ENCODE measurements at places on chromosomes 7 and 10.

DNA sequence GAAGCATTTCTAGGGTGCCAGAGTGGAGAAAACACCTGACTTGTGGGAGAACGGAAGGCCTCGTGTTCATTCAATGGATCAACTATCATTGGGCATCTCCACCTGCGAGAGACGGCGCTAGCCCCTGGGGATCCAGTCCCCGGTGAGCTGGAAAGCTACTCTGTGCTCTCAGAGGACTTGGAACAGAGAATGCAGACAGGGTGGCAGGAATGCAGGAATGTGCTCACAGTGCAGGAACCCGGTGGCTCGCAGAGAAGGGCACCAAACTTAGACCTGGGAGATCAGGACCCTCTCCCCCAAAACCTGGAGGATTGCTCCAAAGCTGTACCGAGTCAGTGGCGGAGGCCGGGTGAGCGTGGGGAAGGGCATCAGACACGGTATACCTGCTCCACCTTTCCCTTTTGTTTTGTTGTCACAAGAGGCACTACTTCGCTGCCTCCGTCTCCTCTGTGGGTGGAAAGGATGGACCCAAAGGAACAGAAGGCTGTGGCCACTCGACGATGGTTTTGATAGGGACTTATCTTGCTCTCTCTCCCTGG, 569.0 kb upstream of the C7orf33 start:
- DNase-seq, result no peak

- no peak for DNase-seq
Measured at GRCh38 chr10:77168861-77169260, 468.7 kb downstream of the KCNMA1 start.

- peak; percentile 57 for DNase-seq
Measured at GRCh38 chr10:61899069-61899531, 2.4 kb upstream of the ARID5B start.

DNA sequence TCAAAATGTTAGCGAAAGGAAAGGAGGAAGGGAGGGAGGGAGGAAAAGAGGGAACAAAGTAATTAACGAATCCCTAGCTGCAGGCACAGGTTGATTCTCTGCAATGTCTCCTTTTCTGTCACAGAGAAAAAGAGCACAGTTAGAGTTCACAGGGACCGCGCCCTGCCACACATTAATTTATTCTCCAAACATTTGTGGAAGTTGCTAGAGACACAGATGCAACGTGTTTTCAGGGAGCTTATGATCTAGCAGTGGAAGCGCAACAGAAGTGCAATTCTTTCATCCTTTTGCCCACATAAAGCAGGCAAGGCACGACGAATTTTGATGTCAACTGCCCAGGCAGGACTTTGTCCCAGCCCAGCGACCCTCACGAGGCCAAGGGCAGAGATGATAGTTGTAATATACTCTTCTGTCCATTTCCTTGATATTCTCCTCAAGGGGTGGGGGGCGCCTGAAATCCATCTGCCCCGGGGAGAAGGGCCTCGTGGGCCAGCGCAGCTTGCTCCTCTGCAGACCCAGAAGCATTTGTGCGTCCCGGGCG, 101.7 kb upstream of the ZNF438 start:
- DNase-seq, result no peak

DNA sequence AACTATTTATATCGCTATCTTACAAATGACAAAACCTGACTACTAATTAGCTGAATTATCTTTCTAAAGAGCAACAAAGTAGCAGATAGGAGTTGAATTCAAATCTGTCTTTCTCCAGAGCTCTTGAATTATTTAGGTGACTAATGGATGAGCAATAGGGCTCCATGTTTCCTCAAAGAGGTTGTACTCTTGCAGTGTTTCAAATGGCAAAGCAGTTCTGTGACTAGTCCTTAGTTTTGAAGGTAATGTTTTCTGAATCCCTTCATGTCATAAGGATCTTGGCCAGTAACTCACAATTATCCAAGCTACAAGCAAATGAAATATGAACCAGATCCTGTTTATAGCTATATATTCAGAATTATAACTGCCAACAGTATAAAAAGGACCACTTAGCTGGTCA, 999.7 kb downstream of the NRG3 start:
- no peak for DNase-seq

GRCh38 chr7:117219485-117219884, 103.4 kb downstream of the WNT2 start:
- no peak for DNase-seq

DNA sequence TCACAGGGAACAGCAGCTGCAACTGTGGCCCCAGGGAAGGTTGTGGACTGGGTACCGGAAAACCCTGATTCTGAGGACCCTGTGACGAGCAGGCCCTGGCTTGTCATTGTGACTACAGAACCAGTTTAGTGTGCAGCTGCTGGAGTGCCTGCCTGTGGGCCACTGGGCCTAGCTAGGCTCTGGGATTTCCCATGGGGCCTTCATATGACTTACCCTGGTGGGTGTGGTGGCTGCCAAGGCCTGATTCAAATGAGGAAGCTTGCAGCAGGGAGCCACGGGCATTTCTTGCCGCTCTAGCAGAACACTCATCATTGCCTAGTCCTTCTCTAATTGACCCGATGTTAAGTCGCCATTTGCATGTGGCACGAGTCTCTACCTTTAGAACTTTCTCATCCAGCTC, 14.7 kb upstream of the CAMK2G start:
- peak; percentile 87 for DNase-seq

GRCh38 chr10:76962851-76963250, 674.8 kb downstream of the KCNMA1 start:
- no peak for DNase-seq

DNA sequence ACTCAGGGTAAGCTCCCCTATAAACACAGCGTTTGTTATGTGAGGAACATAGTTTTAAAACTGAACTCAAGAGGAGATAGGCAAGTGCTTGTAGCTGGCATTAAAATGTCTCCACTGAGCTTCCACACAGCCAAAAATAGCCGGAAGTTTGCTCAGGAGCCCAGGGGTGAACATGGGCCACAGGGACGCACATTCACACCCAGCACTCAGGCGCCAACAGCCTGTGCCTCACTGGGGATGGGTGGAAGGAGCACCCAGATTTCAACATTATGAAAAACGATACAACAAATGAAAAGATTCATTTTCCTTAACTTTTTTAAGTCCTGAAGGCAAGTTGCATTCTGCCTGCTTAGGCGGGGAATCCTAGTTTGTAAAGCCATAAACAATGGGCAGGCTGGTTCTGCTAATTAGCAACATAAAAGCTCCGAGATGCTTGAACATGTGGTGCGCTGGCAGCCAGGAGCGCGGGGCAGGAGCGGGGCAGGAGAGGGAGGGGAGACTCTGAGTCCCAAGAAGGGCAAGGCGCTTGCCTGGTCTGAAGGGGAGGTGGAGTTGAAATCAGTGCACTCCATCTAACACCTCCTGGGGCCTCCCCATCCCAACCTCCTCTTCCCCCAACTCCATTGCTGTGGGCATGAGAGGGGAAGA, 235.9 kb downstream of the COBL start:
- DNase-seq, result no peak

DNA sequence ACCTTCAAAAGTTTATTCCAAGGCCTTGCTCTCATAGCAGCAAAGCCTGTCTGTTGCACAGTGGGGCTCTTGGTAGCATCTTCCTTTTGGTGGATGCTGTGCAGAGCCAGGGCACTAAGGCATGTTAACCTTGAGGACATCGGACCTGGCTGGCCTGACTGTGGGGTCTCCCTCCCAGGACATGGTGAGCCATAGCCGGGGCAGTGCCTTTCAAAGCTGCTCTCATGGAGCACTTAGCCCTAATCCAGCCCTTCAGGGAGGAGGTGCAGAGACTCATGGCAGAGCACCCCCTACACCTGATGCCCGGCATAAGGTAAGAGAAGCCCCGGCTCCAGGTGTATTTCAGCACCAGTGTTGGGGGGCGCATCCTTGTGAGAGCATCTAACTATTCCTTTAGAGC, 941.4 kb upstream of the ZNF722 start:
- no peak for DNase-seq

DNA sequence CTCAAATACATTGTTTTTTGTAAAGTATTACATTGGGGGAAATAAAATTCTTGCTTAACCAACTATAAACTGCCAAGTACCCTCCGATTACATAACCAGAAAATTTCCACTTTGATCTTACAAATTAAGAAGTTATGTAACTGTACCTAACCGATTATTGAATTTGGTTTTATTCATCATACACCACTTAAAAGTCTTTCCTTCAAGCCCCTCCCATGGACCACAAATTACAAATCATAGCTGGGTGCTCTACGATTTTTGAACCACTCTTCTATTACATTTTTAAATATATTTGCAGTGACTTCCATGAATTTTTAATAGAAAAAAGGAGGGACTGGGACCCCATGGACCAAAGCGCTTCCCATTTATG, 630 bp downstream of the ZNF680 start:
- DNase-seq, result no peak

DNA sequence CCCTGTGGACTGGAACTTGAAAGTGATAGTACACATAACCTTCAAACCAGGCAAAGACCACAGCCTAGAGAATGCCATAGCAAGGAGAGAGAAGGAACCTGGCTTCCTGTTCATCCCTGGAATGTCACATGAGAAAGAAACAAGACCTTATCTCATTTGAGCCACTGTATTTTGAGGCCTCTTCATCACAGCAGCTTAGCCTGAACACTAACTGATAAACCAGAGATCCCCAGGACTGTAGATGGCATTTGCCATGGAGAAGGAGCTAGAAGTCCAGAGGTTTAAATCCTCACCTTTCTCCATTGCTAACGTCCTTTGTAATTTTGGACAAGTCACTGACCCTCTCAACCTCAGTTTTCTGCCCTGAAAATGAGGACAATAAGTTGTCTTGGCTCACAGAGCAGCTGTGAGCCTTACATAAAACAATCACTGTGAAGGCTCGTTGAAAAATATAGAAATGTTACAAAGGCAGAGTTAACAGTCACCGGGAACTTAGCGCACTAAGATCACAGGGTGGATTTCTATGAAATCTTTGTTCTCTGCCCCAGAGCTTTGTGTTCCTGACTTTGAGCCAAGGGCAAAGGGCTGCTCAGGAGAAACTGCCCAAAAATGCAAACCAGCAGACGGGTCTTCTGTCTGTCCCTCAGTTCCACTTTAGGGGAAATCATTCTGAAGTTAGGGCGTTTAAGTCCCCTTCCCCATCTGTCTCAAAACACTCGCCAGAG, 197.0 kb downstream of the USP6NL start:
- DNase-seq, result no peak

DNA sequence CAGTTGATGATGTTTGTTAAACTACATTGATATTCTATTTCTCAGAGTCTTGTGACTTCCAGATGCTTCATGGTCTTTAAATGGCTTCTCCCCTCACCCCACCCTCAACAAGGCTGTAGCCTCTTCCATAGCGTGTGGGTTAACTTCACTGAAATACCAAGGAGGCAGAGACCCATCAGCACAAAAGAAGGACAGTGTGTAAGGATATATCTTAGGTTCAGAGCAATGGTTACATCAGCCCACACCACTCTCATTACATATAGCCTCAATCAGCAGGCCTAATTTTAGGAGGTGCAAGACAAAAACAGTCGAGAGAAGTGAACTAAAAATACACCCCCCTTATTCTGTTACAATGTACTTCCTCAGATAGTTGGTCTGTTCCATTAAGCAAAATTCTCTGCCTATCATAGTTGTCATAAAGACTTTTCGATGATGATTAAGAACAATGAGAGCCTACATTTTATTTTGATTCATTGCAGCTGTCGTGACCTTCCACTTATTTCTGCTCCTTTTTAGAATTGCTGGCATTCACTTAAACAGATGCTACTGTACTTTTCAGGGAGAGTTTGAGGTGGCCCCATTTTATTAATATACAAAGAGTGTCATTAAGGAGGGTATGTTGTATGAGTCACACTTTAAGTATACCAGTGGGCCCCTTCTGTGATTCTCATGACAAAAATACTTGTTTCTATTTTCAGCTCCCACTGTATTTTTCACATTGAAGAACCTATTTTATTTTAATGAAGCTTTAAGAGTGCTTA, 52.1 kb downstream of the WIPF3 start:
- no peak for DNase-seq

DNA sequence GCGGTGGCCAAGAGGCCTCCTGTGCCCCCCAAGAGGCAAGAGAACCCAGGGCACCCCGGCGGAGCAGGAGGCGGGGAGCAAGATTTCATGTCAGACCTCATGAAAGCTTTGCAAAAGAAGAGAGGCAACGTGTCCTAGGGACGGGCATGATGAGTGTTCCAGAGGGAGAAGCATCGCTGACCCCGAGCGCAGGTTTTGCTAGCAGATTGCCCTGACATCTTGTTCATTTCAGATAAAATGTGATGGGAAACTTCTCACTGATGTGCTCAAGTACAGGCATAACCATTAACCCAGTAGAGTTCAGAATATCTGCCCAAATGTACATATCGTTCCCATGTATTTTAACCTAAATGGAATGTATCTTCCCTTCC, 129.2 kb downstream of the APBB1IP start:
- no peak for DNase-seq

- DNase-seq, result no peak
Measured at GRCh38 chr10:64873088-64873487, 1351.9 kb downstream of the REEP3 start.

GRCh38 chr7:34269084-34269483, 363.7 kb downstream of the BMPER start:
- no peak for DNase-seq

DNA sequence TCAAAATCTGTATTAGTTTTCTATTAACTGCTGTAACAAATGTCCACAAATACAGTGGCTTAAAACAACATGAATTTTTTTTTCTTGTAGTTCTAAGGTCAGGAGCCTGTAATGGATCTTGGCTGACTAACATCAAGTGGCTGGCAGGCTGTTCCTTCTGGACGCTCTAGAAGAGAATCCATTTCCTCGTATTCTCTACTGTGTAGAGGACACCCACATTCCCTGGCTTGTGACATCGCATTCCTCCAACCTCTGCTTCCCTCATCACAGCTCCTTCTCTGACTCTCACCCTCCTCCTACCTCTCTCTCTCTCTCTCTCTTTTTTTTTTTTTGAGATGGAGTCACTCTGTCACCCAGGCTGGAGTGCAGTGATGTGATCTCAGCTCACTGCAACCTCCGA, 4.8 kb upstream of the CALHM1 start:
- no peak for DNase-seq

DNA sequence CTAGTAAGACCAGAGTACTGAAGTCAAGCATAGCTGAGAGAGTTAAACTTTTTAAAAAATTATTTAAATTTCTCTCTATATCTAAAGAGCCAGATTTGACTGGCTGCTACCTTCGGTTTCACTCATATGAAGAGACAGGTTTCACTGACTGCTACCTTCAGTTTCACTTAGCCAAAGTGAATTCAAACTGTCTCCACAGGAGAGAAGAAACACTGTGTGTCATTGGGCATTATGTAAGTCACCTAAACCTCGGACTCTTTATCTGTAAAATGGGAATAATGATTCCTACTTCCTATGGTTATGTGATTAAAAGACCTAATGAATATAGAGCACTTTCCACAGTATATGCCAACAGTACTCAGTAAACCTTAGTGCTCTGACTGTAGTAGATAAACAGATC, 41.6 kb upstream of the MET start:
- DNase-seq, result no peak

- DNase-seq, result peak; percentile 64
Measured at GRCh38 chr10:63068246-63068645, 64.9 kb upstream of the NRBF2 start.

DNA sequence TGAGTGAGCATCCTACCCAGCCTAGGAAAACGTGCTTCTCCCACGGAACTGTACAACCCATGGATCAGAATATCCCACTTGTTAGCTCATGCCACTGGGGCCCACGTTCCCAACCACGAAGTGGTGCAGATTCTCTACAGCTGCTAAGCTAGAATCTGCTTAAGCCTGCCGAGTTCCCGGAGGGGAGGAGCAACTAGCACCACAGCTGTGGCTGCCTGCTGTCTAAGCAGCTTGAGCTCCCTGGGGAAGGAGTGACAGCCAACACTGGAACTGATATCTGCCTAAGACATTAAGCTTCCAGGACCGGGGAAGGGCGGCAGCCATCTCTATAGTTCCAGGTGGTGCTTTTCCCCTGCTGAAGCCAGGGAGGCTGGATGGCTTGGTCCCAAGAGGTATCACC, 334.7 kb upstream of the CHRM2 start:
- no peak for DNase-seq
